ENCODE measurements at places on chromosomes 11 and 22. TPM values are rescaled to one million over a fixed set of nuclear protein-coding genes. Genes with fewer than 3 reads are reported as not detected.

CBLIF gene
- not detected for polyA plus RNA-seq

CRYBB2 gene
- polyA plus RNA-seq: not detected

DNA sequence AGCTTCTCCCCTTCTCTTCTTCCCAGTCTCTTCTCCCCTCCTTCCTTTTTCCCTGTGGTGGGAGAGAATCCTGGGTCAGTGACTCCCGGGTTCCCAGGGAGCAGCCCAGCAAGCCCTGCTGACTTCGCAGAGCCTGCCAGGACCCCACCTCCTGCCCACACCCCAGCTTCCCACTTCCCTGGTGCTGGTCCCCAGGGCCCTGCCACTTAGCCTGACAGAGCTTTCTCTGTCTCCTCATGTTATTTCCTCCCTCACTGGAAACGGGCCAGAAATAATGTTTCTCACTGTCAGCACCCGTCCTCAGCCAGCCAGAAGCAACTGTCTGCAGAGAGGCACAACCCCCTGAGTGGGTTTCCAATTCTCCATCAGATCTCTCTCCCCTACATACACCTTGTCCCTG, 27.1 kb downstream of the C11orf96 start:
- DNase-seq: no peak

- DNase-seq: no peak
Observed at GRCh38 chr11:64638829-64639228, 47.8 kb downstream of the SLC22A12 start.

DNA sequence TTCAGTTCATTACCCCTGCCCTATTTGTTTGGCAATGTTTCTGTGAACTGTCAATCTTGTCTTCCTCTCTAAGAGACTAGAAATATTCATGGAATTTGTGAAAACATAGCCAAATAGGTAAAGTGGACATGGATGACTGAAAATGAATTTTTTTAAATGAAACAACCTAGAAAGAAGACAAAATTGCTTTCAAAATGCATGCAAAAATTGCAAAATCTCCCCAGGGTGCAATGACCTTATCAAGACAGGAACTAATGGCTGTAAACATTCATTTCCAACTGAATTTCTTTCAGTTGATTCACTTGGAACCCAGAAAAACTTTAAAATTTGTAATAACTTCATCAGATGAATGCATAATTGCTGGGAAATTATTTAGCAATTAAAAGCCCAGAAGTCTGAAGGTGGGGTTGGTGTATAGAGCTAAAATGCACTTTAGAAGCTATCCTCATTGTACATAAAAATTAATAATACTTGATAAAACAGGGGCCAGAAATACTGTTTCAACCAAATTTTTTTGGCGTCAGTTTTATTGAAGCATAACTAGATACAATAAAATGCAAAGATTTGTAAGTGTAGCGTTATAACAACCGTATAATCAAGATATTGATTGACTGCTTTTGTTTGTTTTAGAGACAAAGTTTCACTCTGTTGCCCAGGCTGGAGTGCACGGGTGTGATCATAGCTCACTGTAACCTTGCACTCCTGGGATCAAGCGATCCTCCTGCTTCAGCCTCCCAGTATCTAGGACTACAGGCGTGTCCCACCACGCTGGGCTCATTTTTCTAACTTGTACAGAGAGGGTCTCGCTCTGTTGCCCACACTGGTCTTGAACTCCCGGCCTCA, 27.6 kb upstream of the SLC35C1 start:
- DNase-seq: peak; percentile 4

DNA sequence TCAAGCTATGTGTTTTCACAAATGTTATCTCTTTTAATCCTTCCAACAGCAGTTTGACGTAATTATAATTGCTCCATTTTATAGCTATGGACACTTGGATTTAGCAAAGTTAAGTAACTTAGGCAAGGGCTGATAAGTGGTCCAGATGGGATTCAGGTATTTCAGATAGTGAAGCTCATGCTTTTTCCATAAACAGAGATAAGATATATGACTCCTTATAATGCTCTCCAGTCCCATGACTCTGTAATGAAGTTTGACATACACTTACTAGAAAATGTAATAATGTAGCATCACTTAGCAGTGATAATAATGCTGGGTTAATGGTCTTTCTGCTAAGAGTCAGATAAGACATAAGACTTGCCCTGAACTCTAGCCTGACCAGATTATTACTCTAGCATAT, 892.1 kb downstream of the LRRC4C start:
- no peak for DNase-seq

DNA sequence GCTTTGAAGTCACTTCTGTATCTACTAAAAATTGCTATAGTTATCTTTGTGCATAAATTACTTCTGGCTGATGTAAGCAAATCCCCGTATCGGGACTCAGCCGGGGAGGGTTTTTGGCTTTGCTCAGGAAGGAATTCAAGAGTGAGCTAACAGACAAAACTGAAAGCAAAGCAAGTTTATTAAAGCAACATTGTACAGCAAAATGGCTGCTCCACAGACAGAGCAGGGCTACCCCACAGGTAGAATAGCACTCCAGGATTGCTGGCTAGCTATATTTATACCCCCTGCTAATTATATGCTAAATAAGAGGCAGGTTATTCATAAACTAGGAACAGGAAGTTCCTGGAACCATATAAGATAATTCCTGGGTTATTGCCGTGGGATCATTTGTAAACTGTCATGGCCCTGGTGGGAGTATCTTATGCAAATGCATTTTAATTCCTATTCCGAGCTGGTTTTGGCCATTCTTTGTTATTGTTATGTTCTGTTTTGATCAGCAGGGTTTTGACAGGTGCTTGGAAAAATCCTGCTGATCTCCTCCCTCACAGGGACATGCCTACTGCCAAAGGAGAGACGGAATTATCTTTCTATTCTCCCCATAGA, 15.2 kb downstream of the MIF start:
- DNase-seq: no peak

Measured in forelimb muscle (tissue), 1 donor.